ENCODE measurements at places on chromosomes 3 and 15.

- DNase-seq, result no peak
Observed at GRCh38 chr3:188177721-188178120, 23.8 kb downstream of the LPP start.

GRCh38 chr15:56491110-56491722 is 26.3 kb upstream of the MNS1 start:
- peak; percentile 36 for DNase-seq

DNA sequence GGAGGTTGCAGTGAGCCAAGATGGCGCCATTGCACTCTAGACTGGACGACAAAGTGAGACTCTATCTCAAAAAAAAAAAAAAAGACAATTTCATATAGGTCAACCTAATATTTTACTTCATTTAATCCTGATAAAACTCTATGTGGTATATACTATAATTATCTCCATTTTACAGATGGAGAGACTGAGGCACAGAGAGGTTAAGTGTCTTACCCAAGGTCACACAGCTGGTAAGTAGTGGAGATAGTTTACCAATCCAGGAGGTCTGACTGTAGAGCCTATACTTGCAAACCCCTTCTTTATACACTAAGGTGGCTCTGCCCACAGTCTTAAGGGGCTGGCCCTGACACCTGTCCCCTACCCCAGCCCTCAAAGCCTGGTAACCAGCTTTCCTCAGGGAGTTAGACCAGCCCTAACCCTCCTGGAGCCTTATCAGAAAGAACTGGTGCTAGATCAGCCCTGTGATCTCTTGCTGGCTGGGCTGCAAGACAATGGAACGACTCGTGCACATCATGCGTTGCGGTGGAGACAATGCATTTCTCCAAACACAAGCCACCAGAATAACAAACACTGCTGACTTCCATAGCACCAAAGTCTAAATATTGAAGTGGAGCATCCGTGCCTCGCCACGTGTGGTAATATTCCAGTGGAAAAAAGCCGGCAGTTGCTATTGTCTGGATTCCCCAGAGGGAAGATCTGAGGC is 60.0 kb upstream of the SMAD3 start:
- DNase-seq, result no peak

- DNase-seq, result no peak
Observed at GRCh38 chr3:54830658-54831057, 97.2 kb downstream of the LRTM1 start.

DNA sequence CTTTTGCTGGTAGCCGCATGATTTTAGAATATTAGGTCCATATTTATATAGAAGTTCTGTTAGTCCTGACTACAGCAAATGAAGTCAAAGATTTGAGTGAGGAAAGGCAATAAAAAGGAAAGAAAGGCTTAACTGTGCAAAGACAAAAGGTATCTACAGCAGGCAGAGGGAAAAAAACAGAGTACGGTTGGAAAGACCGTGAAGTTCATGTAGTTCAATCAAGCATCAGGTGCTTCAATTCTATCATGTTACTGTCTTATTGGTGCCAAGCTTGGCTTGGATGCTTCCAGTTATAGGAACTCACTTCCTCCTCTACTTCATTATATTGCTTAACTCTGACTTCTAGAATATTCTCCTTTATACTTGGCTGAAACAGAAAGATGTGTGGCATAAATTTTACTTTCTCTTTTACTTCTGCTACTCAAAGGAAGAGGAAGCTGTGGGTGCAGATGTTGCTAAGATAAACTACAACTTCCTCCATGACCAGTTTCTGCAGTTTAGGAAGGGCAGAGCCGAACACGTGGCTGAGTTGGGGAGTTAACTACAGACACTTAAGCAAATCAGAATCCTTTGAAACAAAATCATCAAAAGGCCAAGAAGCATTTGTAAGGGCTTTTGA is 72.6 kb upstream of the ZBED2 start:
- no peak for DNase-seq

DNA sequence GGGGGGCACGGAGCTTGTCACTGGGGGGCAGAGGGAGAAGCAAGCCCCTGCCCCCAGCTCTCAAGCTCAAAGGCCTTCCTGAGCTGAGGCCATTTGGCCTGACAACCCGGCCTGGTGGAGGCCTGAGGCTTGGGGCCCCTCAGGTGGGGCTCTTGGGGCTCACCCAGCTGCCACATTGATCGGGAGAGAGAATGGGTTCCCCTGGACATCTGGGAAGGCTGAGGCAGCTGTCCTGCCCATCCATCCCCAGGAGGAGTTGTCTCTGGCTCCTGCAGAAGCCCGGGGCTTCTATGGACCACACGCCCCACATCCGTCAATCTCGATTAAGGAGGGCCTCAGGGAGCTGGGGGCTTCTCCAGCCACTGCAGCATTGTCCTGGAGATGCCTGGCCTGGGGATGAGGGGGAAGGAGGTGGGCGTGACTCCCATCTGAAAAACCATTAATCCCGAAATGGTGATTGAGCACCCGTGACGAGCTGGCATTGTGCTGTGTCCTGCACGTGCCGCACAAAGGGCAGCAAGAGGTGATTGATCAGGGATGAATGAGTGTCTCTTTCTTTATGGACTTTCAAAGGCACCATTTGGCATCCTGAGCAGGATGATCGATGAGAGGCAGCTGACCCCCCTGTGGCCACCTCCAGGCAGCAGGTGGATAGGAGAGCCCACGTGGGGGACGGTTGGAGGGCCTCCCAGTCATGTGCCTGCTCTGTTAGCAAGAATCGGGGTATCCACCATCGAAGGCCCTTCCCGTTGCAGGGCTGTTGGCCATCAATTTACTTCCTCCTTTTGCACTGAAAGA is 17.2 kb upstream of the CRABP1 start:
- no peak for DNase-seq

GRCh38 chr3:137770835-137771399 is 6.8 kb downstream of the SOX14 start:
- DNase-seq, result no peak

GRCh38 chr3:141308588-141309218 is 59.6 kb upstream of the ZBTB38 start:
- no peak for DNase-seq

- no peak for DNase-seq
Observed at GRCh38 chr15:88454236-88454635, 13.0 kb downstream of the MRPL46 start.

DNA sequence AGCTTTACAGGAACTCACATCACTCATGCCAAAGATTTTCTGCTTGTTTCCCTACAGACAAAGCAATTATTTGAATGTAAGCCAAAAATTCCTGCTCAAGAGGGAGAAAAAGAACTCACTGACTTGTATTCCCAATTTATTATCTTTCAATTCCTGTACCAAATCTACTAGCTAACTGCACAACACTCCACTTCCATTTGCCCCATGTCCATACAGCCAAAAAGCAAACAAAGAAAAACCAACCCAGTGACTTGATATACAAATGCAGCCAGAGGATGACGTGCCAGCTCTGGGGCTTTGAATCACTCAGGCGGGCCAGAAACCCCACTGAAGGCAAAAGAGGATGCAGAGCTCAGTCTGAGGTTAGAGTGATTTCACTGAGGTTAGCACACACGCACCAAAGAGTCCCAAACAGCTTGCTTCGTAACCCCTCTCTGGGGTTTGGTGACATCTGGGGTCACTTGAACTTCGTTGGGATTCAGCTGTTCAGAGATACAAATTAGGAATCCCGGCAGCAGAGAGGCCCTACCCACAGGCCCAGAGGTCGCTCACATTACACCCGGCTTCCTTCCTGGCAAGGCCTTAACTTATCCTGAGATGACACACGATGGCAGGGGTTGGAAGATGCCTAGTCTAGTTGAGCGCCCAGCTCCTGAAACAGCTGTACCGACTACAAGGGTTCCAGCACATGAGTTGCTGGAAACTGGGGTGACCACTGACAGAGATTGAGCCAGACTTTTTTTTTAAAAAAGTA is 1.6 kb downstream of the RFTN1 start:
- DNase-seq, result peak; percentile 28

- DNase-seq, result no peak
Observed at GRCh38 chr3:52245322-52246263, at the start of gene PPM1M. TSS of gene PPM1M (plus strand) at chr3:52245759. CDS start at chr3:52245825, 66 bp downstream.

GRCh38 chr15:89322822-89323221 is 11.8 kb downstream of the POLG start:
- DNase-seq, result no peak

DNA sequence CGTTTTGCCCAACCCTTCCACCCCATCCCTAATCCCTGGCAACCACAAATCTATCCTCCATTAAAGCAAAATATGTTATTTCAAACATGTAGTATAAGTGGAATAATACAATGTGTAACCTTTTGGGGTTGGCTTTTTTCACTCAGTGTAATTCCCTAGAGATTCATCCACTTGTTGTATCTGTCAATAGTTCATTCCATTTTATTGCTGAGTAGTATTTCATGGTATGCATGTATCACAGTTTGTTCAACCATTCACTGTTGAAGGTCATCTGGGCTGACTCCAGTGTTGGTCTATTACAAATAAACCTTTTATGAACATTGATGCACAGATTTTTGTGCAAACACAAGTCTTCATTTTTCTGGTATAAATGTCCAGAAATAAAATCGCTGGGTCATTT is 38.8 kb downstream of the BSN start:
- no peak for DNase-seq

GRCh38 chr15:99703603-99704443 is 29.4 kb downstream of the LYSMD4 start:
- no peak for DNase-seq

All from AG04449 (cell line).